Stimulated activated CD4-positive, alpha-beta T cell treated with anti-CD3 and anti-CD28 coated beads, Interleukin-15, amount 100 ng/mL, for 1 hour (primary cell): ENCODE measurements at places on chromosomes 16 and 17.

GRCh38 chr17:2595716-2596115 is 2.3 kb downstream of the PAFAH1B1 start:
- DNase-seq: no peak

DNA sequence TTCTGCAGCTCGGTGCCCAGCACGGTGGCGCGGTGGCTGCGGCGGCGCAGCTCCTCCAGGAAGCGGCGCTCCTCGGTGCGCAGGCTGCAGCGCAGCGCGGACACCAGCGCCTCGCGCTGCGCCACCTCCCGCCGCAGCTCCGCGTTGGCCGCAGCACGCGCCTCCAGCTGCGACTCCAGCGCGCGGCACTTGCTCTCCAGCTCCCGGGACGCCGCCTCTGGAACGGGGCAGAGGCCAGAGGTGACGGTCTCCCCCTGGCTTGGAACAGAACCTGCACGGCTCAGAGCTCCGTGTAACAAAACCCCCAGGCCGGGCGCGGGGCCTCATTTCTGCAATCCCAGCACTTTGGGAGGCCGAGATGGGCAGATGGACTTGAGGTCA is 13.2 kb upstream of the CLUH start:
- DNase-seq: no peak

DNA sequence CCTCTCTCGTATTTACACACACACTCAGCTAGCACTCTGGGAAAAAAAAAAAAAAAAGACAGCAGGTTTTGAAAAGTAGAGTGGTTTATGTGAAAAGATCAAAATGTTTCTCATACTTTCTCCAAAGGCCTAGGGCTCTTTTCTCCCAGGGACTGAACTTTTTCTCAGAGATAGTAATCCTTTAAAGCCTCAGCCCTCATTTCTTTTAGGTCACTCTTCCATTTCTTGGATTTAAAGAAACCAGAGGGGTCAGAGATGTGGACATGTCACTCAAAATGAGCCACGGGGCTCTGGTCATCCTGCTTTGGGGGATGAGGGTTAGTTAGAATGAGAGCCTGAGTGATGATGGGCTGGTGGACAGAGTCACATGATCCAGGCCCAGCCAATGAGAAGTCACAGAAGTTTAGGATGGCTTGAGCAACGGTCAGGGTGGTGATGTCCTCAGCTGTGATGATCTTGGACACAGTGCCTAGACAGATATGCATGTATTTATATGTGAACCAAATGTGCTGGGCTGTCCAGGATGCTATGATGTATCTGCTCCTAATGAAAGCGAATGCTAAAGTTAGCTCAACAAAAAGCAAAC is 33.7 kb upstream of the AXIN2 start:
- no peak for DNase-seq

- DNase-seq: no peak
These were observed 513 bp downstream of the CRLF3 start for GRCh38 chr17:30824002-30824355.

DNA sequence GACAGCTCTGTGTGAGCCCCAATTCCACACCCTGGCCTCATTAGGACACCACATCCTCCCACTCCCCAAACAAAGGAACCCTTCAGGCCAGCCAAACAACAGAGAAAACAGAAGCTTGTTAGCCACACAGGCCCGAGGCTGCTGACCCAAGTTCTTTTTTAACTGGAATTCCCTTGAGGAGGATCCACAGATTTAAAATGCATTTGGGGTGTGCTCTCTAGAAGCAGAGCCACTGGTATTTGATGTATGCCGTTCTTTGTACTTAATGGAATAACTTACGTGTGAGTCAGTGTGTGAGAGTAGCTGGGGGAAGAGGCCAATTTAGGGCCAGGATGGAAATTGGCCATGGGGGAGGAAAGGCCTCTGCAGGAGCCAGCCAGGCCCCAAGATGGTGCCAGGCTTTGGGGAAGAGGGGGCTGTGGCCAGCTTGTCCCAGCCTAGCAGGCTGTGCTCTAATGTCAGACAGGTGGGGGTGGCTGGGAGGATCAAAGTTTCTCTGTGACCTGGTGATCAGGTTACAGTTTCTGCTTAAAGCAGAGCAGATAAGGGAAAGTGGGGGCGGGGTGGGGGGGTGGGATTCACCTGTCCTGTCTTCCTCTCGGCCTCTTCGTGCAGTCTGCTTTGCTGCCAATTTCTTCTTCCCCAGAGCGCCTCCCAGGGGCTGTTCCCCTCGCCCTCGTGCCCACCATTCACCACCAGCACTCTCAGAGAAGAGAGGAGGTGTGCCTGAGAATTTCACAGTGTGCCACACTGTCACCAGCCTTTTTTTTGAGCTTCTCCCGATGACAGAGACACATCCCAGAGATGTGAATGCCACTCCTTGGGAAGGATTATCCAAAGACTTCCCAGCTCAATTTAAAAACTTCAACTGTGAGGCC is 50.8 kb downstream of the TOM1L2 start:
- no peak for DNase-seq

DNA sequence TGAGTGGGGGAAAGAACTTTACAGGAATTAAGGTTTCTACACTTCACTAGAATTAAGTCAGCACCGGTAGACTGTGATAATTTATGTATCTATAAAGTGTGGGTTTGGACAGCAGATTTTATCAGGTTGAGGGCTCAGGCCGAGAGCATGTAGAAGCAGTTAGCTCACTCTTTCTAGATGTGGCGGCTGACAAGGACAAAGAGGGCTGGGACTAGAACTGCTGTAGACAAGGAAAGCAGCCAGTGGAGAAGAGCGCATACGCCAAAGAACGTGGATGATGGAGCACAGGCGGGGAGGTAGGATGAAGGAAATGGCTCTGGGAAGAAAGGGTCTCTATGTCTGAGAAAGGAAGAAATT is 504 bp upstream of the GOSR1 start:
- no peak for DNase-seq

DNA sequence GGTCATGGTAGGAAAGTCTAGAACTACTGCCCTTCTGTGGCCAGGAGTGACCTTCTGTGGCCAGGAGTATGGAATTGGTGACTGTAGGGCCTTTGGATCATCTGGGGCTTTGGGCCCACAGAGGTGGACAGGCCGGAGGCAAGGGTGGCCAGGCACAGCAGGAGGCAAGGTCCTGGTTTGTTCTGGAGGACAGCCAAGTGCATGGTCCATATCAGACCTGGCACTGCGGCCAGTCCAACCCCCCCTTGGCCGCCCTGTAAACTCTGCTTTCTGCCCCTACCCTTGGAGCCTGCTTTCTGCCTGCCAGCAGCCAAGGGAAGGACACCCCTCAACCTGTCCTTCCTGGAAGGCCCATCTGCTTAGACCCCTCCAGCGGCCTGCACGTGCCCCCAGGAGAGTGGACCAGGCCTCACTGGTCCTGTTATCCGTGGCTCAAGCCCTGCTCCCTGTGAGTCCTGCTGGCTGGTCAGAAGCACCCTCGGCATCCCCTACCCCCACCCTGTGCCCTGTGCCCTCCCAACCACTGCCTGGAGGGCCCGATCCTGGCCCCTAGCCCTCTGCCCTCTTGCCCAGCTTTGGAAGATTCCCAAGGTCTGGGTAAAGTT is 2.3 kb upstream of the DCXR start:
- no peak for DNase-seq

GRCh38 chr17:7477392-7478275 is 1.8 kb downstream of the ZBTB4 start:
- DNase-seq: no peak

DNA sequence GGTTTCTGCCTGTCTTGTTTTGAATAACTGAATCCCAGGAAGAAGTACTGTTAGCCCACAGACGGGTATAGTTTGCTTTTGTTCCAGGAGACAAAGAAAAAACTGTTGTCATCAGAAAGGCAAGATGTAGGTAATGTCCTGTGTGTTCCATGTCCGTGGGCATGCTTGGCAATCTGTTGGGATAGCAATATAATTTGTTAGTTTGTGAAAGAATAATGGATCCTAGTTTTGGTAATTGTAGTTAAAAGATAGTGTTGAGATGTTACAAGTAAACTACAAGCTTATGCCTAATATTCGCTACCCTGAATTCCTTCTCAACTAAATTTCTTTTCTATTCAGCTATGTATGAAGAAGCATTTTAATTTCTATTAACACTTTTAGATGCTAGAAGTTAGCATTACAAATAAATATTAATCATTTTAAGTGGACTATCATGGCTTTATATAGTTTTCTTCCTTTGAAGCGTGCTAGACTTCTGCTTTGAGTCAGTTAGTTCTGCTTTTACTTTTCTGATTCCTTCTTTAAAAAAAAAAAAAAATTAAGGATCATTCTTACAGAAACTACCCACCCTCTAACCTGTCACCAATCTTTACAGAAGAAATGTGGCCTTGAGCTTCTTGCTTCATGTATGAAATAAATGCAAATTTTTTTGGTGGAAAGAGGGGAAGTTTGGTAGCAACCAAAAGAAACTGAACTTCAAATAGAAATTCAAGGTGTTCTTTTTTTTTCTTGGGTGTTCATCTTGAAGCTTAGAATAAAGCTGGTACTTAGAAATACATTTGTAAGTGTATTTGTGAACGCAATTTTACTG is 2.4 kb downstream of the EVI2A start:
- no peak for DNase-seq

DNA sequence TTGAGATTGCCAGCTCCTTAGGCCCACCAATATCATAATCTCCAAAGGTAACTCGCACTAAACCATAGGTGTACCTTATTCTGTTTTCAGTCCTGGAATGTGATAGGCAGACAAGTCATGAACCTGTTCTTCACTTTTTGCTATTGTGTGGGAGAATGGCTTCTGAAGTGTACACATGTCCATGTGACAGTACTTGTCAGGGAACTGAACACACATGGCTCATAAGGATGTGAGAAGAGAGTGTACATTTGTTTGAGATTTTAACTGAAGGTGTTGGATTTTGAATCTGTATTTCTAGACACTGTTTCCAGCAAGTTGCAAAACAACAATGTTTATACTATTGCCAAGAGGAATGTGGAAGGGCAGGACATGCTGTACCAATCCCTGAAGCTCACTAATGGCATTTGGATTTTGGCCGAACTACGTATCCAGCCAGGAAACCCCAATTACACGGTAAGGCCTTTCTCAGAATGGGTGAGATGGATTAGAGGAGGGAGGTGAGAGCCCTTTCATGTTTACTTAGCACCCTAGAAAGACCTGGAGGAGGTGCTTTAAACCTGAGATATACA is 14.5 kb upstream of the RASL10B start:
- DNase-seq: no peak

- no peak for DNase-seq
These were observed 530.2 kb downstream of the NPIPA7 start for GRCh38 chr16:16909126-16909525.

- no peak for DNase-seq
These were observed 184.1 kb downstream of the PMP22 start for GRCh38 chr17:15081008-15081407.

DNA sequence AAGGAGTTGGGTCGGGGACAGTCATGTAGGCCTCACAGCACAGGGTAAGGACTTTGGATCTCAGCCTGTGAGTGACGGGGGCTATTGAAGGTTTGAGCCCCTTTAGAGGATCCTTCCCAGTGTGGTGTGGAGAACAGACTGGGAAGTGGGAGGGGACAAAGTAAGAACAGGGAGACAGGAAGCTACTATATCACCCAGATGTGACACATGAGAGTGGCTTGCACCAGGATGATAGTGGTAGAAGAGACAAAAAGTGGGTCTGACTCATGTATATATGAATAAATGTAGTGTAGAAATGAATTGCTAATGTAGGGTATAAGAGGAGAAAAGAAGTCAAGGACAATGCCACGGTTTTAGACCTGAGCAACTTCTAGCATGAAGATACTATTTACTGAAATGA is 4.5 kb downstream of the NUP93 start:
- no peak for DNase-seq

GRCh38 chr16:28606291-28607115 is 3.3 kb downstream of the SULT1A1 start:
- no peak for DNase-seq

DNA sequence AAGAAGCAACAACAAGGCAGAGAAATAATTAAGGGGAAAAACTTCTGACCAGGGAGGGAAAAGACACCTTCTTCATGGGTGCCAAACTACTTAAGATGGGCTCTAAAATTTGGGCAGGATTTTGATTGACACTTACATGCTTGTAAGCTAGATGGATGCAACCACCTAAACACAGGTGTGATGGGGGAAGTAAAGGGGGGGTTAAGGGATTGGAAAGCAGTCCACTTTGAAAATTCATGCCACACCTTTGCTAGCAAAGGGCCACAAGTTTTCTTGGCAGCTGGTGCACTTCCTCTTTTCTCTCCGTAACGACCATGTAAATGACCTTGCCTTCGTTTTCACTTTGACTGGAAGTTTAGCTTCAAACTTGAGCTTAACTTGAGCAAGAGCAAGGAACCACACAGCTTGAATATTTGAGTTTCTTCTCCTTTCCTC is 14.3 kb upstream of the PRKAR1A start:
- no peak for DNase-seq

GRCh38 chr16:927406-927805 is 43.4 kb downstream of the LMF1 start:
- no peak for DNase-seq

DNA sequence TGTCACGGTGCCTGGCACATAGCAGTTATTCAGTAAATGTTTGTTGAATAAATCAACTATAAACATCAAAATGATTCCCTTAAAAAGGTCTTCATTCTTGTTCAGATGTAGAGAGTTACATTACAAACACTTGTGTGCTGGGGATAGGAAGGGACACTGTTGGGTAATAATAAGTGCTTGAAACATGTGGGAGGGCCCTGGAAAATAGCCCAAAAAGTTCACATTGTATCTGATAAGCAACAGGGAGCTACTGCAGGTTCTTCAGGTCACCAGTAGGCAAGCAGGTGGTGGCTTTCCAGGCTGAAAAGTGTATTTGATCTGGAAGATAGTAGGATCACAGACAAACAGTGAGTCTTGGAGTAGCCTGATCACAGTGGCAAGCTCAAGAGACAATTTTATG is 19.0 kb upstream of the ZNF652 start:
- DNase-seq: no peak

DNA sequence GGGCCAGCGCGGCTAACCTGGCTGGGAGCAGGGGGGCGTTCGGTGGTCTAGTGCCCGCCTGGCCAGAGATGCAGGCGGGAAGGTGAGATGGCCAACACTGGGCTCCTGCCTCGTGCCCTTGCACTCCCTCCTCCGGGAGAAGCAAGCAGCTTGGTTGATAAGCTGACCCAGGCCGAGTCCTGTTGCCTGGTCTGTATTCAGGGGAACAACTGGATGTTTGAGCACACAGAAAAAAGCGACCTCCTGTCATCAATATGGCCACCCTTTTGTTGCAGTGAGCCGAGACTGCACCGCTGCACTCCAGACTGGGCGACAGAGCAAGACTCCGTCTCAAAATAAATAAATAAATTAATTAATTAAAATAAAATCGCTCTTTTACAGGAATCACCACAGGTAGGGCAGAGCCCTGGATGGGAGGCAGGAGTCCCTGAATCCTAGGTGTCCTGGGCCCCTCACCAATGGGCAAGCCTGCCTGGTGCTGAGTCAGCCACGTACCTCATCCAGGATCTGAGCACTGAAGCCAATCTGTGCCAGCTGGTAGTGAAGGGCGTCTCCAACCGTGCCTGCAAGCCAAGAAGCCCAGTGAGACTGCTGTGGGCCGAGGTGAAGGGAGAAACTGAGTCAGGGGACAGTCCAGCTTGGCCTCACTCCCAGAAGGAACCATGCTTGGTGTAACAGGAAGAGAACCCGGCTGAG is 31.8 kb downstream of the HASPIN start:
- no peak for DNase-seq

GRCh38 chr17:32141258-32141657 is 1.0 kb upstream of the RHOT1 start:
- no peak for DNase-seq
